ENCODE measurements at places on chromosomes 13 and 19. TPM values are rescaled to one million over a fixed set of nuclear protein-coding genes. Genes with fewer than 3 reads are reported as not detected.

DNA sequence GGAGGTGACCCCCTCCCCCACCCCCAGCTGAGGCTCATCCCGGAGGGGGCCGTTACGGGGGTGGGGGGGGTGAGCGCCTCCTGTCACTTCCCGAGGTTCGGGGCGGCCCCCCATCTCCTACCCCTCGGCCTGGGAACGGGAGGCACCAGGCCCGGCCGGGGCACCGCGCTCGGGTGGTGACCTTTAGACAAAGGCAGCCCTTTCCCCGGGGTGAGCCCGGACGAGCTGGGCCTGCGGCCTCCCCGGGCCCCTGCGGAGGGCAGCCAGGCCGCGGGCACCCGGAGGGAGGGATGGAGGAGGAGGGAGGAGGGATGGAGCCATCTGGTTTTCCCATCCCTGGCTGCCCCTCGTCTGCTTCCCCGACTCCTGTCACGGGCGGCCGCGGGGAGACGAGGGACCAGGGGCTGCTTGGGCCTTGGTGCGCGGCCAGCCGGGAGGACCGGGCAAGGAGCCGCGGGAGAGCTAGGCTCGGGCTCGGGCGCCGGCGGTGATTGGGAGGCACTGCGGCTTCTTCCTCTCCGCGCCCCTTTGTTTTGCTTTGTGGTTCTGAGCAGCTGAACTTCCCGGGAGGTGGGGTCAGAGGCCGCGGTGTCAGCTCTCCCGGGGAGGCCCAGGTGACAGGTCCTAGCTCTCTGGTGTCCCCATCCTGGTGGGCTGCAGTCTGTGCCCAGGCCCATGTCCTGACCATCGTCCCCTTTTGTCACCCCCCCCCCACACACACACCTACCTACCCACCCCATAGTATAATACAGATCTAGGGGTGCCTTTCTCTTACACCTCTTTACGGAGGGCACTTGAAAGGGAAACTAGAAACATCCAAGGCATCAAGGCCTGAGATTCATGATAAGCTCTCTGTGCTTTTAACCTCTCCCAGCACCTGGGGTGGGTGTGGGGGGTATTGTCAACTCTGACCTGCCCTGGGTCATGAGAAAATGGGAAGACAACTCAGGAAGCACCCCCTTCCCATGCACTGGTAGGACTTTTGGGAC, 1.3 kb downstream of the BICRA start:
- DNase-seq, result peak; percentile 48

ZNF793 gene
- total RNA-seq, result 10.4 TPM

ZNF578 gene
- 9.4 TPM for total RNA-seq

NLRP7 gene
- 0.24 TPM for total RNA-seq

DNA sequence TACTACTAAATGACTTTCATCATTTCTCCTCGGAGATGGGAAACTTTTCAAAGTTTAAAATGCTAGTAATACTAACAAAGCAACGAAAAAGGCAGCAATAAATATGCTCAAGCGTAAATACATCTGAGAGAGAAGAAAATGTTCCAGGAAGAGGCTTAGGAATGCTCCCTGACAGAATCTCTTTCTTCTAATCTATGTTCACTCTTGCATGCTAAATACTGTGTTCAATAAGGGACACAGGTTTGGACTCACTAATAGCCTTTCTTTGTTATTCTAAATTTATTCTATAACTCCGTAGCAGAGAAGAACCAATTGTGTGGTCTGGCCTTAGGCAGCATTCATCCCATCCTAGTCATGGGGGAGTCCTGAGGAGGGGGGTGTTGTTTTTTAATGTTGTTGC, 823.0 kb downstream of the PCDH9 start:
- no peak for DNase-seq

- peak; percentile 81 for DNase-seq
Measured at GRCh38 chr13:106619688-106620555, 52.0 kb upstream of the ARGLU1 start.

GRCh38 chr13:93621051-93621450, 394.4 kb downstream of the GPC6 start:
- DNase-seq, result no peak

DNA sequence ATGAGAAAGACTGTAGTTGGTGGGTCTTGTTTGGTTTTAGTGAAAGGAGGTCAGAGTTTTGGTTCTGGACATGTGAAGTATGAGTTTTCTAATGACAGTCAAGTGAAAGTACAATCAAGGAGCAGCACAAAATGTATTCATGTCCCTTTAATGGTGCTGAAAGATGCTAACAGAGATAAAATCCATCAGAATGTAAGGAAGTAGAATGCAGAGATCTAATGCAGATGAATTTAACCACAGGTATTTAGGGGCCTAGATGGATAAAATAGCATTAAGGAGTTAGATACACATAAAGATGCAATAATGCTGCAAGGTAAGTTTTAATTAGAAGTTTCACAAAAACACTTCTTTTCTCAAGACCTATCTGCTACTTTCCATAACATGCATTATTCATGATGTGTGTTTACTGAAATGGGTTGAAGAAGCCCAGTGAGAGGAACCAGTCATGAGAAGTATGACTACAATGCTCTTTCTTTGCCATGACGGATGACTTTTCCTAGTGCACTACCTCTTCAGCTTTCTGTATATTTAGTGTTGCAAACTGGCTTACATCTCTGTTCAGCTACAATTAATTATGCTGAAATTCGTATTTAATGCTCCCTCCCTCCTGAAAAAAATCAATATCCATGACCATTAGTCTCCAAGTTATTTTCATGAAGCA, 222.9 kb upstream of the HTR2A start:
- DNase-seq, result no peak

VSTM2B gene
- total RNA-seq, result not detected

DNA sequence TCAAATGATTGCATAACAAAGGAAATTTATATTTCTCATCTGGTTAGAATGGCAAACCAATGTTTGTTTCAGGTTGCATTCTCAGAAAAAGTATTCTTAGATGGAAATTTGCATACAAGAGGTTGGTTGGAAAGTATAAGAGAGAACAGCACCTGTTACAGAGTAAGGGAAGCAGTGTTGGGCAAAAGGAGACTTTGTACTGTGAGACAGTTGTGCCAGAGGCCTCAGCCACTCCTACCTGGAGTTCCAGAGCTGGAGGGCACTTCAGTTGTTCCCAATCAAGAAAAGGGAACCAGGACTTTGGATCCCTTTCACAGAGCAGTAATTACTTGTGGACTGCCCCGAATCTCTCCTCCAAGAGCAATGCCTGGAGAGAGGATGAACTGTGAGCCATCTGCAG, 81.8 kb downstream of the SPRY2 start:
- DNase-seq, result no peak

BEST2 gene
- total RNA-seq, result not detected

GRCh38 chr13:80962173-80962572, 621.2 kb upstream of the SPRY2 start:
- DNase-seq, result no peak

- no peak for DNase-seq
Measured at GRCh38 chr19:55471266-55471665, 5.2 kb upstream of the ZNF628 start.

DNA sequence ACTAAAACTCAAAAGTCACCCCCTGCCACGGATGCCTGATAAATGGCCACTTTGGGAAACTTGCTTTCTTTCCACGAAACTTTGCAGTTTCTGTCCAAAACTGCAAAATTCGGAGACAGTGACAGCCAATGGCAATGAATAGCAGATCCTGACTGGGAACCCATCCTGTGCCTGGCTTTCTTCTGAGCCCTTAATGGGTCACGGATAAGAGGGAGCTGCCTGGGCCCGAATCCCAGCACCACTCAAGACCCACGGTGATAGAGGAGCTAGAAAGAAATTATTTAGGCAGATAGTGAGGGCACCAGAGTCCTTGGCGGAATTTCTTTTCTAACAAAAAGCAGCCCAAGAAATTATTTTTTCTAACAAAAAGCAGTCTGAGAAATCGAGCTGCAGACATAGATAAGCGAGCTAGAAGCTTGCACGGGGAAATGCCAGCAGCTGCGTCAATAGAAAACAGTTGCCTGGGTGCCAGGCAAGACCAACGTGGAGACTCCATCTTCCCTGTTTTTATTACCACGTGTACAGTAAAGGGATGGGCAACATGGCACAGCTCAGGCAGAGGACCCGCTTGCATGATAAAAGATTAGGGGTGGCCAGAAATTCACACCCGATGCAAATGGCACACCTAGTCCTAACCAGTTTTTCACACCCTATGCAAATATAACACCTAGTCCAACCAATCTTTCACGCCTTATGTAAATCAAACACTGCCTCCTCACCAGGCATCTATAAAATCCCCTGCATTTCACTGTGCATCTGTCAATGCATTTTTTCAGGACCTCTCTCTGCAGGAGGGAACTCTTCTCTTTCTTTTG, 7.1 kb upstream of the HSH2D start:
- DNase-seq, result no peak

- DNase-seq, result no peak
Measured at GRCh38 chr19:32227561-32228165, 117.7 kb upstream of the ZNF507 start.

- DNase-seq, result no peak
Measured at GRCh38 chr13:47764817-47765216, 236.3 kb downstream of the SUCLA2 start.

HRC gene
- 0.72 TPM for total RNA-seq

GRCh38 chr19:6613711-6614110, 22.8 kb upstream of the CD70 start:
- no peak for DNase-seq

UBA52 gene
- total RNA-seq, result 513 TPM

ZNF530 gene
- total RNA-seq, result 2.2 TPM
